NCI-H2107 (cell line): ENCODE measurements at places on chromosomes 12 and 14.

- DNase-seq: no peak
Observed at GRCh38 chr14:59046746-59047145, 141.7 kb upstream of the DAAM1 start.

DNA sequence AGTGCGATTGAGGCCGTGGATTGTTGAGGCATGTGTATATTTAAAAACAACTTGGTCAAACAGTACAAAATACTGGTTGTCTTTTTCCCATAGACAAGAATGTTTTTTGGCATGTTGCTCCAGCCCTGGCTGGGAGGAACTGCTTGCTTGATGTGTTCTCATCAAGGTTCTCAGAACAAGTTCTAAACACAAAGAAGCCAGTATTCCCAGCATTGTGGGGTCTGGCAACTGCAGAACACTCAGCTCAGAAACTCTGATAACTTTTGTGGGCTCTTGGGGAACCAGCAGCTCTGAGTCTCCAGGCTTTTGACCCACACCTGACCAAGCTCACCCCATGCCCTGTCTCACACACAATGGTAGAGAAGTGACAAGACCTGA, 27.1 kb upstream of the DICER1 start:
- DNase-seq: no peak

DNA sequence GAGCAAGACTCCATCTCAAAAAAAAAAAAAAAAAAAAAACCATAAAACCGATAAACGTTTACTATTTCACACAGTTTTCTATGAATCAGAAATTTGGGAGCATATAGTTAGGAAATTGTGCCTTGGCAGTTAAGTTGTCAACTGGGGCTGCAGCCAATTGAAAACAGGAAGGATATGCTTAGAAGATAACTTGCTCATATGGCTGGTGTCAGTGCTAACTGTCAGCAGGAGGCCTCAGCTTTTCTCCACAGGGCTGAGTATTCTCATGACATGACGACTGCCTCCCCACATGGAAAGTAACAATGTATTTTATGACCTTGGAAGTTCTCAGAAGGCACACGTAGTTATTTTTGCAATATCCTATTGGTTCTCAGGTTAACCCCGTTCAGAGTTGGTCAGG, 29.6 kb upstream of the OR5AU1 start:
- no peak for DNase-seq

GRCh38 chr14:89143595-89143994, 273.4 kb downstream of the FOXN3 start:
- no peak for DNase-seq

DNA sequence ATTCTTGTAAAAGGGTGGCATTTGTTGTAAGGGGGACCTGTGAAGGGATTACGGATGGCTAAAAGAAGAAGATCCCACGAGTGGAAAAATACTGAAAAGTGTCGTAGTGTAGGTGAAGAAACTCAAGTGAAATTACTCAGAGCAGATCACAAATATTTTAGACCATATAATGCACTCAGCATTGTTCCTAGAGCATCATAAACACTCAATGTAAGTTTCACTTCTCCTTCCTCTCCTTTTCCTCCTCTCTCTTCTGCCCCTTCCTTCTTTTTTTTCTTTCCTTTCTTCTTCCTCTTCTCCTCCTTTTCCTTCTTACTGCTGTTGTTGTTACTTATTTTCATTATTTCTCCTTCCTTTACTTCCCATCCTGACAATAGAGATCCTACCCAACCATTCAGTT, 445.6 kb downstream of the ADAMTS20 start:
- DNase-seq: no peak

- DNase-seq: no peak
Observed at GRCh38 chr14:60965402-60965801, 15.5 kb downstream of the TRMT5 start.

- DNase-seq: no peak
Observed at GRCh38 chr12:111197376-111197944, 171.4 kb downstream of the PHETA1 start.

GRCh38 chr12:90515199-90516175, 439.5 kb downstream of the CCER1 start:
- no peak for DNase-seq

GRCh38 chr12:53674977-53675700, 744 bp downstream of the ATP5MC2 start:
- no peak for DNase-seq

- DNase-seq: no peak
Observed at GRCh38 chr12:86787419-86787818, 531.2 kb upstream of the MGAT4C start.

DNA sequence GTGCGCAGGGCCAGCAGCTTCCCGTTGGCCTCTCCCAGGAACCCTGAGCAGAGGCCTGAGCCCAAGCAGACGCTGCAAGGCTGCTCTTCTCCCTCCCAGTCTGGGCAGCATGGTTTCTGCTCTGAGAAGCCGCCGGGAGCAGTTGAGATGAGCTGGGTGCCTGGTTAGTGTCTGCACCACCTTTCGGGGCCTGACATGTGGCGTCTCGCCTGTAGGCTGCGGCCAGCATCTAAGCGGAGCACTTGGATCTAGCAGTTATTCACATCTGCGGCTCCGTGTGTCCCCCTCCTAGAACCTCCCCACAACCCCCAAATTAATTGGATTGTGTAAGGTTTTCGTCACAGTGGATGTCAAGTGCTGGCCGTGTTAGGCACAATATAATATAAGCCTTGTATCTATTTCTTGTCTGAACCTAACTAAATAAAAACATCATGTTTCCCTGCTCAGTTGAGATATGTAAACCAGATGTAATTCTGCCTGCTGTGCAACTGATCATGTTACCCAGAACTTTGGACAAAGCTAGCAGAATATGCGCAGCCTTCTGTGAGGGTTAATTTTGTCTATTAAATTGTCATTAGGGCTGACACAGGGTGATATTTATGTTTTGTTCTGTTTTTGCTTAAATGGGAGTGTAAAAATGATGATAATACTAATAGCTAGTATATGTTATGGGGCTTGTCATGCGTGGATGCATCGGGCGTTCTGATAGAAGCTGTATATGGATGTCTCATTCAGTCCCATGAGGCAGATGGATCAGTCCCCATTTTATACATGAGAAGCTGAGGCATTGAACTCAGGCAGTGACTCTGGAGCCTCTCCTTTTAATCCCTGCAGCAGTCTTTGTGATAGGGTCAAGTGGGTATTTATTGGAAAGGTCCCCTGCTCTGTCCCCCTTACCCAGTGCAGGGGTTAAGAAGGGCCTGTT, 45.8 kb downstream of the ELK3 start:
- DNase-seq: no peak

DNA sequence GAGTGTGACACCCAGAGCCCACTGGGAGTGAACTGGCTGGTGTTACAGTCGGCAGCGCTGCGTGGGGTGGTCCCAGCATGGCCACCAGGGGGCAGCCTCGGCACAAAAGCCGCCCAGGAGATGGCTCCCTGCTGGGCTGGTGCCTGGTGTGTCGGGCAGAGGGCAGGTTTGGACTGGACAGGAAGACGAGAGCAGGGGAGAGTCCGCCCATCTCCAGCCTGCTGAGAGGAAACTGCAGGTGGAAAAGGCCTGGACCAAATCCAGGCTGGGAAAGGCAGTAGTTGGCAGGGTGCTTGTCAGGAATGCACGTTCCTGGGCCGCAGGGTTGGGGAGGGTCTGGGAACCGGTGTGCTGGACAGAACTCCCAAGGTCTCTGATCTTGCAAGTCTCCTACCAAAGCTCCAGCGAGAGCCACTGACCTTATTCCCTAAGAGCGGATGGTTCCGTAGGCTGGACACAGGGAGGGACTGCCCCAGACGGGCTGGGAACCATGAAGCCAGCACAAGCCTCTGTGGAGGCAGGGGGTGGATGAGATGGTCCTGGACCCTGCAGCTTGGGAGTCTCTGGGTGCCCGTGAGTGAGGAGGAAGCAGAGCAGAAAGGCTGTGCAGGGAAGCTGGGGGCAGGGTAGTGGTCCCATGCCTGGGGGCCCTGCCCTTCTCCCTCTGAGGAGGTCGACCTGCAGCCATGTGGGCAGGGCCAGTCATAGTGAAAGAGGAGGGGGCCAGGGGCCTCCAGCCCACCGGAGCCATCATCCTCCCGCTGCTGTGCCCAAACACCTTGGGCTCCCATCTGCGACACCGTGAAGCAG, 1.8 kb downstream of the AHNAK2 start:
- DNase-seq: peak; percentile 88

DNA sequence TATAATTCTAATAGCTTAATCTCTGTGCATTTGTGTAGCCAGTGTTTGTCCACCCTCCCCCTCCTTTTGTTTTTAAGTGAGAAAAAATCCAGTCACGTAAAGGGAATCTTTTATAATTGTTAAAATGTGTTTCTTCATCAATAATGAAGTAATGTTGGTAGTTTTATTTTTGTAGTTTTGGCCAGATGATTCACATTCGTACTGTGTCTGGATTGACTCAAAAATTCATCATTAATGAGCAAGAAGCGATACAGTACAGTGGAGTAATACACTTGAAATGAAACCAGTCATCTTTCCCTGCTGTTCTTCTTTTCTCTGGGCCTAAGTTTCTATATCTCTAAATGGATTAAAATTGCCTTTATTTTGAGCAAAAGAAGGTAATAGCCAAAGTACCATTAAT, 86.5 kb downstream of the SRGAP1 start:
- DNase-seq: no peak

DNA sequence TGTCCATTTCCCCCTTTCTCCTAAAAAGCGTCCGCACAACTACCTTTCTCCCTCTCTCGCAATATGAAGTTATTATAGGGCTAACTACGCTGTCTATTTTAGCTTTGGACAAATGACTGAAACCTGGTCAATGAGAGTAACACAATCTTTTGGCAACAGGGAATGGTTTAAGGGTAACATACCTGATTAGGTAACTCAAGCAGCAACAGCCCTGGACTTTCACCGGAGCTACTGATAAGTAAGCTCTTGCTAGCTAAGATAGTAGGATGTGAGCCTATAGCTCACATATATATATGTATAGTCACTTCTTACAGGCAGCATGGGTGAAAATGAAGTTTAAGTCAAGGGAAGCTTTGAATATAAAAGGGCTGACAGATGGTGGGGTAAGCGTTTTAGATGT, 313.0 kb downstream of the CEP128 start:
- no peak for DNase-seq

DNA sequence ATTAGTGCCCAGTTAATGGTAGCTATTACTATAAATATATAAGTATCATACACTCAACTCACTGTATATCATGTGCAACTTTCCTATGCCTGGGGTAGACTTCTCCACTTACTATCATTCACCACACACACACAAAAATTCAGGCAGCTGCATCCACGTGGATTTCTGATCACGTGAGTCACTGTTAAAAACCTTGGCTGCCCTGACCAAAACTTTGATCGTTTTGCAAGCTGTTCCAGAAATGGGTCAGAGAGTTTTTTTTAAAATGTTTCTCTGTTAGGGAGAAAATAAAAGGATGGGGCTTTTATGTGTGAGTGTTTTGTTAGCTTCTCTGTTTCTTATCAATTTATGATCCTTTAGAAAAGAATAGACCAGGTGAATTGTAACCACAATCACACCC, 198.2 kb upstream of the CNOT2 start:
- DNase-seq: no peak

GRCh38 chr14:85963486-85963885, 433.5 kb downstream of the FLRT2 start:
- no peak for DNase-seq

- DNase-seq: no peak
Observed at GRCh38 chr14:95487669-95488084, 28.8 kb downstream of the SYNE3 start.

GRCh38 chr14:95700221-95700976, 13.5 kb downstream of the TCL1A start:
- no peak for DNase-seq

- no peak for DNase-seq
Observed at GRCh38 chr12:42446761-42447160, 120.8 kb downstream of the PPHLN1 start.

DNA sequence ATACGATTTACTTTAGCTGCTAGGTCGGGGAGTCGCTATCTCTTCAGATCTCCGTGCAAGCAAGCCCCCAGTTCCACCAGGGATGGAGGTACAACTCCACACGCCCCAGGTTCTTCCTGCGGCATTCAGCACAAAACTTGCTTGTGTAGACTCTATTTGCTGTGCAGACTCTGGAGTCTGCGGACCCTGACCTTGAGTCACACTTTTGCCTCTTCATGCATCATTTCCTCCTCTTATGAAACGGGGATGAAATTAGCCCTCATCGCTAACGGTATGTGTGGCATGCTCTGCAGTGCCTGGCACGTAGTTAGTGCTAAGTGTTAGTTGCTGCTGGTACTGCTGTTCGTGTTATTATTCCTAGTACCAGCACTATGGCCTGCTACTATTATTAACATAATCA, 84.4 kb downstream of the TMEM132D start:
- DNase-seq: no peak

- DNase-seq: no peak
Observed at GRCh38 chr12:118685983-118686607, 295.2 kb upstream of the SRRM4 start.

GRCh38 chr14:103052407-103052806, 4.9 kb downstream of the CDC42BPB start:
- DNase-seq: no peak

DNA sequence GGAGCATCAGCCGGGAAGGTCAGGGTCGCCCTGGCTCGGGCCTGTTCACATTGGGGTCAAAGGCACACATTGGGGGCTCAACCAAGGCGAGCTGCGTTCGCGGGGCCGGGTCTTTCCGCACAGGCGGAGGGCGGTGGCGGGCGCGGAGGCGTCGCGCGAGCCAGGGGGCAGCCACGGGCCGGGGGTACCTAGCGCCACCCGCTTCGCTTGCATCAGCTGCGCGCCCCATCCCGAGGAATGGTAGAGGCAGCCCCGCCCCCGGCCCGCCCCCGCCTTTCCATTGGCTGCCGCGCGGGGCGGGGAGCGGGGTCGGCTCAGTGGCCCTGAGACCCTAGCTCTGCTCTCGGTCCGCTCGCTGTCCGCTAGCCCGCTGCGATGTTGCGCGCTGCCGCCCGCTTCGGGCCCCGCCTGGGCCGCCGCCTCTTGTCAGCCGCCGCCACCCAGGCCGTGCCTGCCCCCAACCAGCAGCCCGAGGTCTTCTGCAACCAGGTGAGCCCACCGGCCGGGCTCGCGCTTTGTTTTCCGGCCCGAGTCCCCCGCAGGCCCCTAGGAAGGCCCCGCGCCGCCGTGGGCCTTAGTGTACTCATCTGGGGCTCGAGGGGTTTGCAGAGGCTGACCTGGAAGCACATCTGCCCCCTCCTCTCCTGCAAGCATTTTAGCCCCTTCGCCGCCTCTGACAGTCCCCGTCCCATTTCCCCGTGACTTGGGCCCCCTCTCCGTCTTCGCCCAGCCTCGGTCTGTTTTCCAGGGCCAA, at the start of gene ALDH2:
Gene ALDH2 (plus strand): TSS at position 326 of the 754 bp plus-strand sequence. CDS start 50 bp downstream, at position 376.
- peak; percentile 25 for DNase-seq
